ENCODE measurements at places on chromosomes 7 and 10. TPM values are rescaled to one million over a fixed set of nuclear protein-coding genes. Genes with fewer than 3 reads are reported as not detected.
A peak's percentile ranks its signal among the peaks of the same experiment; 100 is the strongest.

PRSS37 gene
- total RNA-seq, result not detected

PNLIPRP3 gene
- total RNA-seq, result not detected

DNA sequence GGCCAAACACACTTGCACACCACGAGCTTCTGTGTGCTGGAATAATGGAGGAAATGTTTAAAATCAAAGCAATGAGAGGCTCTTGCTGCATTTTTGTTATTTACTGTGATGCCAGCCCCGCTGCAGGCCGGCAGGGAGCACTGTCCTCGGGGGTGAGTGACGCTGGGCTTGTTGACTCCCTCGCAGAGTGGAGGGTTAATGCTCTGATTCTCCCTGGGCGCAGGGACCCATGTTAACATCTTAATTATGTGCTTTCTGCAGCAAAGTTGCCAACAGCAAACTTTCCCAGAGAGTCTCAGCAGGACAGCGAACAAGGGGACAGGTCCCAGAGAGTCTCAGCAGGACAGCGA, 22.9 kb downstream of the SCART1 start:
- DNase-seq, result no peak

DNA sequence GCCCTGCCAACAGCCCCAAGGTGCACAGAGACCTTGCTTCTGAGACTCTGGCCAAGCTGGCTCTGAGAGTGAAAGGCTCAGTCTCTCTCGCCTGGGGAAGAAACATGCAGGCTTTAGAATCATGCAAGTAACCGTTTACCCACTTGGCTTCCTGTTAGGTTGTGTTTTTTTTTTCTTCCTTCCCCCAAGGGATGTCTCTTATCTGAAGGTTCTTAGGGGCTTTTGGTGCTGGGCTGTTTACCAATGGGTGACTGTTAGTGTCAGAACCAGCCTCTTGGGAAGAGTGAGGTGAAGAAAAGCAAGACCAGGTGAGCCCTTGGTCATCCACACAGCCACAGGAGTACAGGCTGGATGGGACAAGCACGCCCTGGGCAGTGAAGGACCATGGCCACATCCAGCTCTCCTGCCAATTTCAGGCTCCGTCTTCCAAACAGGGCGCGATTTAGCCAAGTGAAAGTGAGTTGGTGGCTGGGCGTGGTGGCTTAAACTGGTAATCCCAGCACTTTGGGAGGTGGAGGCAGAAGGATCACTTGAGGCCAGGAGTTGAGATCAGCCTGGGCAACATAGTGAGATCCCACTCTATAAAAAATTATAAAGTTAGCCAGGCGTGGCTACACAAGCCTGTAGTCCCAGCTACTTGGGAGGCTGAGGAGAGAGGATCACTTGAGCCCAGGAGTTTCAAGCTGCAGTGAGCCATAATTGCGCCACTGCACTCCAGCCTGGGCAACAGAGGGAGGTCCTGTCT, 76.3 kb upstream of the CUX1 start:
- no peak for DNase-seq

GRCh38 chr10:57303566-57303965, 942.5 kb upstream of the ZWINT start:
- DNase-seq, result no peak

GRCh38 chr10:4867520-4868356, 41.7 kb downstream of the AKR1E2 start:
- no peak for DNase-seq

DNA sequence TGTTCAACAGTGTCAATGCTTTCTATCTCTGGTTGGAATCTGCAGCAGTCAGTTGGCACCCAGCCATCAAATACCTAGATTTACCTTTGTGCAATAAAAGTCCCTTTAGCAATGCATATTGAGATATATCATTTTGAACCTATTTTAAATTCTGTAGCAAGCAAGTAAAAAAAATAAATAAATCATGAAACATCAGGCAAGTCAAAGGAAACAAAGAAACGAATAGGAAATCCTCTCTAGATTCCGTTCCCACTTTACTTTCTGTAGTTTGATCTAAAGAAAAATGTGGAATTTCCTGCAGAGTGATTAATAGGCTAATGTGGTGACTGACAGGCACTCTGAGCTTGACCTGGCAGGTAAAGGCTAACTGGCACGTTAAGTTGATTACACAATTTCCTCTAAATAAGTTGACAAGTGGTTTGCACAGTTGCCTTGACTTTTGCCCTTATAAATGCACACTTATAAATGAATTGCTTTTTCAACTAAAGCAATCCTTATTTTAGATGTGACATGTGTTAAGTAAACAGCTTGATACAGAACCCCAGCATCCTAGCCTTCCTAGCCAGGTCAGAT, 208.1 kb upstream of the TCF7L2 start:
- DNase-seq, result no peak

DNA sequence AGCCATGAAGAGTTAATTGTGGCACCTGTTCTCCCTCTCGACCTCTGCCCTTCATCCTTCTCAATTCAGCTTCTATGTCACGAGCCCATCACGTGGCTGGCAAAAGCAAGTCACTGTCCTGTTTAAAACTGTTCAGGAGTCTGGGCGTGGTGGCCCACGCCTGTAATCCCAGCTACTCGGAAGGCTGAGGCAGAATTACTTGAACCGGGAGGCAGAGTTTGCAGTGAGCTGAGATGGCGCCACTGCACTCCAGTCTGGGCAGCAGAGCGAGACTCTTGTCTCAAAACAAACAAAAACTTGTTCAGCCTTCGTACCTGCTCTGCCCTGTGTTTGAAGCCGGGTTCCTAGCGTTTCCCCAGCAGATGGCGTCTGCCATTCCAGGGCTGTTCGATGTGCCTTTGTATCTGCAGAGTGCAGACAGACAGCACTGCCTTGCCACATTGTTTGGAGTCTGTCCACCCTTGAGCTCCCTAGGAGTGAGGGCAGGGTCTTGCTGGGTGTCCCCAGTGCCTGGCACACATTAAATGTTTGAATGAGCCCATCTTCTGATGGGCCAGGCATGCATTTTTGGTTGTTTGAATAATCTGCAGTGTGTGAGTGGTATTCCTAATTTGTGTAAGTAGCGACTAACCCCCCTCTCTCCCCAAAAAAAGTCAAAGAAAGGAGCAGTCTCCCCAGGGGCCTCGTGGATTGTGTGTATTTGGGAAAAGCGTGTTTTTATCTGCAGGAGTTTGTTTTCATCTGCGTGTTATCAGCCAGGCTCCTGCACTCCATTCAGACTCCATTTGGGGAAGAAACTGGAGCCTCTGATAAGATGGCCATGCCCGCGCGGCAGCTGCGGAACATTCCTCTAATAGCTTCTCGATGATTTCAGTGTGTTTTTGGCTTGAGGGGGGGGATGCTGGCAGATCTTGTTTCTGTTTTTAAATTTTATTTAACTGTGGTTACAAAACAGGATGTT, 61.2 kb downstream of the DNAJB6 start:
- peak; percentile 62 for DNase-seq

DNA sequence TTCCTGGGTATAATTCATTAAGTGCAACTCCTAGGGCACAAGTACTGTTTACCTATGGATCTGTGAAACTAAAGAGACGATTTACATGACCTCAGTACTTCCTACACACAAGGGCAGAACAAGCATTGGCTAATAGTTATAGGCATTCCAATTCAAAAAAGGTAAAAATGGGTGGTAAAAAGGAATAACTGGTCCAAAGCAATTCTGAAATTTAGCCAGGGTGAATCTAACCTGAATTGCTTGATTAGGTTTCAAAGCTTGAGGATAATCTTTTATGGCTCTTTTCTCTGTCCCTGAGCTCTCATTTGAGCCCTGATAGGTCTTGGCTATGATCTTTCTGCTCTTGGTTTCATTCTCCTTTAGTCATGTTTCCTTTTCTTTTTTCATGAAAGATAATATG, 52.3 kb upstream of the CALCR start:
- no peak for DNase-seq

Measured in heart right ventricle (tissue), 16 donors.